Adipose tissue (tissue), 3 donors: ENCODE measurements at places on chromosomes 7 and 10. TPM values are rescaled to one million over a fixed set of nuclear protein-coding genes. Genes with fewer than 3 reads are reported as not detected.

The TYW1 gene
- 6.4 TPM for polyA plus RNA-seq

The IFRD1 gene
- 40.9 TPM for polyA plus RNA-seq

The DLD gene
- polyA plus RNA-seq: 55.7 TPM

The DNAJC1 gene
- 22.8 TPM for polyA plus RNA-seq

The PNLIPRP3 gene
- 0.05 TPM for polyA plus RNA-seq

The MMD2 gene
- not detected for polyA plus RNA-seq

The LIPJ gene
- 0.14 TPM for polyA plus RNA-seq

The NRG3 gene
- 0.07 TPM for polyA plus RNA-seq

The MARVELD1 gene
- 4.5 TPM for polyA plus RNA-seq

The NODAL gene
- 0.04 TPM for polyA plus RNA-seq

The PNLIP gene
- polyA plus RNA-seq: 2,301 TPM

The AKR1C2 gene
- polyA plus RNA-seq: 200 TPM

The SPAM1 gene
- polyA plus RNA-seq: not detected

The VPS50 gene
- polyA plus RNA-seq: 5.7 TPM

The SOSTDC1 gene
- polyA plus RNA-seq: 3.2 TPM

The YAE1 gene
- 10.4 TPM for polyA plus RNA-seq

The EPHA1 gene
- polyA plus RNA-seq: 0.89 TPM

The CPED1 gene
- 15.1 TPM for polyA plus RNA-seq

The USP6NL gene
- 3.2 TPM for polyA plus RNA-seq
